ENCODE measurements at places on chromosomes 16 and 17.

GRCh38 chr16:15415511-15415985 is 18.8 kb upstream of the BMERB1 start:
- DNase-seq = no peak

GRCh38 chr16:72464597-72465368 is 292.8 kb upstream of the PMFBP1 start:
- DNase-seq = no peak

GRCh38 chr16:10322723-10323527 is 62.9 kb upstream of the ATF7IP2 start:
- DNase-seq = no peak

DNA sequence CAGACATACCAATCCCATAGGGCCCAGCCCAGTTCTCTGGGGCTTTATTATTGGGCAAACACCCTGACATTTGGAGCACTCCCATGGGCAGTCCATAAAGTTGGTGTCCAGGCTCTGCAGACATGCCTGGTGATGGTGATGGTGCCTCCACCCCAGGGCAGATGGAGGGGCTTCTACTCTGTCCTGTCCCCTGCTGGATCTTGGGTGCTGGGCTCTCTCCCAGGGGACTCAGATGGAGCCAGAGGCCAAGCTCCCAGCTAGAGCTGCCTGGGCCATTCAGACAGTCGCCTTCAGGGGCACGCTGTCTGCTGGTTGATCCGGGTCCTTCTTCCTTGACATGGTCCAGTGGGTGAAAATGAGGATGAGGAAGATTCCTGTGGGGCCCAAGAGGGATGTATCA is 10.6 kb downstream of the CDH16 start:
- DNase-seq = no peak

DNA sequence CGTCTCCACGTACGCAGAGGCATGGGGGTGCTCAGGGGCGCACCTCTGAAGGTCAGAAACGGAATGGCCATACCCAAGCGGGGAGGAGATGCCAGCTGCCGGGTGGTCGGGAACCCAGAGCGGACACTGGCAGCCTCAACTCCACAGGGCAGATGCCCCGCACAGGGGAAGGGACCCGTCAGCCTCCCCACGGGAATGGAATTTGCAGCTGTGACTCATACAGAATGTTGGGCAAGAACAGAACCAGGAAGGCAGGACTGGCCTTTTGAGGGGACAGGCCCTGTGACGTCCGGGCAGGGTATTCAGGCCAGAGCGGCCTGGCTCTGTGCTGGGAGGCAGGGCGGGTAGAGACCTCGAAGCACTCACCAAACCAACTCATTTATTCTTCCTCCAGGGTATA is 7.5 kb downstream of the TK1 start:
- no peak for DNase-seq

- DNase-seq = no peak
These were observed 13.6 kb downstream of the TMEM220 start for GRCh38 chr17:10716218-10716617.

DNA sequence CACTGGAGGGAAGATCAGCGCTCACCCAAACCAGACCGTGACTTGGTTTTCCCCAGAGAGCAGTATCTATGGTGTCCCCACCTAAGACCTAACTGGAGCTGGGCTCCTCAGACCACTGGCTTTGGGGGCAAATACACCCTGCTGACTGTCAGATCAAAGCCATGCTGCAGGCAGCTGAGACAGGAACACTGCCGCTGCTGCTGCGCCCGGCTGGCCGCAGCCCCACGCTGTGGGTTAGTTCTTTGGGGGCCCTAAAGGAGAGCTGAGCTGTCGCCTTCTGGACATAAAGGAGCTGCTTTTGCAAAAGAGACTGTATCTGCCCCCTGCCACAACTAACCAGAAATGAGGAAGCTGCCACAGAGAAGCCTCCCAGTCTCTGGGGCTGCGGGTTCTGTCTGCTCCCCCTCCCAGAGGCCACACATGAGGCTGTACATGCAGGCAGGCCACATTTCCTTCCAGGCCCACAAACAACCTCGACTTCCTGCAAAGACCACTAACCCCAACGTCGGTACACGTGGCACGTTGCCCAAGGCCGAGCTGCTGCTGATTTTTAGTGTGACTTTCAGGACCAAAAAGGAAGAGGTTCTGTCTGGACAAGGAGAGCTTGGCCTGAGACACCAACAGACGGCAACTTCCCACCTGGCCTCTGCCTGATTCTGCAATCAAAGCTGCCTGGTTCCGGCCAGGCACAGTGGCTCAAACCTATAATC is 18.2 kb upstream of the ABR start:
- DNase-seq = peak; percentile 61

GRCh38 chr16:84058211-84058610 is 15.6 kb upstream of the SLC38A8 start:
- no peak for DNase-seq

DNA sequence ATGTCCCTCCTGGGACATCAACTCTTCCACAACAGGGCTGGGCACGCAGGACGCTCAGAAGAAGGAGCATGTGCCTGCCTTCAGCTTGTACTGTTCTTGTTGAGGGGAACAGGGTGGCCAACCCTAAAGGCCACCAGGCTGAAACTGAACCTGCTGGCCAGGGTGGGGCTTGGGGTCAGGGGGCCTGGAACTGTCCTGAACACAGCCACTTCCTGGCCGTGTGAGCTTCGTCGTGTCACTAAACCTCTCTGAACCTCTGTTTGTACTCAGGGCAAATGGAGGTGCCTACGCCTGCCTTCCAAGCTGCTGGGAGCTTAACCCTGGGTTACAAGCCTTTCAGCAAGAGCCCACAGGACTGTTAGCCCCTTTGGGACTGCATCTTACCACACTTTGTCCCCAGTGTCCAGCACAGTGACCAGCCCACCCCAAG is 6.7 kb downstream of the ARHGAP27 start:
- no peak for DNase-seq

DNA sequence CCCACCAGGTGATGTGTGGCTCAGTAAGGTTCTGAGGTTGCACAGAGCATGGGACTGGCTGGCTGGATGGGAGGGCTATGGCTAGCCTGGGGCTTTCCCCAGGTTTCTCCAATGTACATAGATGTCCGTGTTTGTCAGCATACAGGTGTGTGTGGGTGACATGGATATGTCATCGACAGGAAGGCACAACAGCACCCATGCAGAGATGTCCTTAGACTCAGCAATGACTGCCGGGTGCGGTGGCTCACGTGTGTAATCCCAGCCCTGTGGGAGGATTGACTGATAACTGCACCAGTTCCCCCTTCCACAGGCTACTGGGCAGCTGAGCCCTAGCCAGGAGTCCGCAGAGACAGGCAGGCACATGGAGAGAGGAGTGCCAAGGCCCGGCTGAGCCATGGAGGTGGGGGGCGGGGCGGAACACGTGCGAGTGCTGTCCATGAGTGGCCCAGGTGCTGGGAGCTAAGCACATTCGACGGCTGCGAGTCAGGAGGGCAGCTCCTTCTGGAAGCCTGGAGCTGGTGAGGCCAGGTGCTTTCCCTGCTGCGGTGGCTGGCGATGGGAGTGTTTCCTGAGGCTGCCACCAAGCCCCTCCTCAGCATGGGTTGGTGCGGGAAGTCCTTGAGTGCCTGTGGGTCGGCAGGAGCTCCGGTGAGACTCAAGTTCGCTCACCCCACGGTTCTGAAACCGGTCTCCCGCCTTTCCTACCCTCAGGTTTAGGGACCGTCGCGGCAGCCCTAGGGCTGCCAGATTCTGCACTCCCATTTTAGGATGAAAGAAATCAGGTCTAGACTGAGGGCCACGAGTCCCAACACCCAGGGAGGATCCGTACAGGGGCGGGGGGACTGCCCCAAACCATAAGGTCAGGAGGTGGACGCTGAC is 858 bp upstream of the ASPSCR1 start:
- no peak for DNase-seq

DNA sequence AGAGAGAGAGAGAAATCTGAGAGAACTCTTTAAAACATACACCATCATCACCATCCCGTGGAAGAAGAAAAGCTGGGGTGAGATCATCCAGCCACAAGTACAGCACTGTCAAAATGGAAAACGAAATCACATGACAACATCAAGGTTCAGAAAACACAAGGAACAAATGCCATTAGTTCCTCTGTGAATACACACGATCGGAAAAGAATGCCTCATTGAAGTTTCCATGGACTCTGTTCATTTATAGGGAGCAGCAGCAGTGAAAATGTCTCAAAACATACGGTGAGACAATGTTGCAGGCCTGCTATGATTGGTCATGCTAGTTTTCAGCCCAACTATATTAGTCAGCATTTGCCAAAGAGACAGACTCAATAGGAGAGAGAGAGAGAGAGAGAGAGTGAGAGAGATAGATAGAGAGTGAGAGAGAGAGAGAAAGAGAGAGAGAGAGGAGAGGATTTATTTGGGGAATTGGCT is 4.4 kb downstream of the CFAP97D1 start:
- DNase-seq = no peak

- no peak for DNase-seq
These were observed 388.0 kb upstream of the TNRC6C start for GRCh38 chr17:77570565-77570898.

DNA sequence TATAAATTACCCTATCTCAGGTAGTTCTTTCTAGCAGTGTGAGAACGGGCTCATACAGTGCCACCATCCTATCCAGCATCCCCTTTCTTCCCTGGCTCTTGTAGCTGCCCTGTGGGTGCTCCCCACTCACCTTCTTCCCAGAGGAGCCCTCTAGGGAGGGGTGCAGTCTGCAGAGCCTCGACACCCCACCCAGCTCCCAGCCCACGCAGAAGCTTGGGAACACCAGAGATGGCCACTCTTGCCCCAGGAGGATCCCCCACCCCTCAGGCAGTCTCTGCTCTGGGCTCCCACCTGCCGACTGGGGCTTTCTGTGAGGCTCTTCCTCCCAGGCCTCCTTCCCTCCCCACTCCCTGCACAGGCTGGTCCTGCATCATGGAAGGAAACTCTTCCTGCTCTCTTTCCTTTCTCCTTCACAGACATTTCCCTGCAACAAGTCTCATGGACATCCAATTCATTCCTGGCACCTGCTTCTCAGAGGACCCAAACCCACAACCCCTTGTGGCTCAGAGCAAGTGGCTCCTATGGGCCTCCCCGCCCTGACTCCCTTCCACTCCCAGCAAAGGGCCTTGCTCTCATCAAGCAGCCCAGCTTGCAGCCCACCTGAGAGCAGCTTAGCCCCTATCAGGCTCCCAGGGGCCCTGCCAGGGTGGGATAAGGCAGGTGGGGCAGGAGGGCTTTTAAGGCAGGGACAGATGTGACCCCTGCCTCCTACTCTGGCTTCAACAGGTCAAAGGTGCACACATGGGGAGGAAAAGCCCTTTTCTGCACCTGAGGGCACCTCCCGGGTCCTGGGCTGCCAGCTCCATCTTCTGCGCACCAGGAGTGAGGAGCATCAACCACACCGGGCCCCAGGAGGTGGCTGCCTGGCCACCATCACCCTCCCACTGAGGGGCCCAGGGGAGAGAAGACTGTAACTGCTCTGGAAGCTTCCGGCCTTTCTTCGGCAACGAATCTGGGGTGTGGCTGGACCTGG is 263.8 kb upstream of the TNRC6C start:
- no peak for DNase-seq

GRCh38 chr16:21208446-21209230 is 2.7 kb downstream of the ZP2 start:
- DNase-seq = no peak

GRCh38 chr16:51813609-51814008 is 662.5 kb upstream of the SALL1 start:
- DNase-seq = no peak

GRCh38 chr17:50710025-50710424 is 2.3 kb upstream of the ANKRD40 start:
- no peak for DNase-seq

DNA sequence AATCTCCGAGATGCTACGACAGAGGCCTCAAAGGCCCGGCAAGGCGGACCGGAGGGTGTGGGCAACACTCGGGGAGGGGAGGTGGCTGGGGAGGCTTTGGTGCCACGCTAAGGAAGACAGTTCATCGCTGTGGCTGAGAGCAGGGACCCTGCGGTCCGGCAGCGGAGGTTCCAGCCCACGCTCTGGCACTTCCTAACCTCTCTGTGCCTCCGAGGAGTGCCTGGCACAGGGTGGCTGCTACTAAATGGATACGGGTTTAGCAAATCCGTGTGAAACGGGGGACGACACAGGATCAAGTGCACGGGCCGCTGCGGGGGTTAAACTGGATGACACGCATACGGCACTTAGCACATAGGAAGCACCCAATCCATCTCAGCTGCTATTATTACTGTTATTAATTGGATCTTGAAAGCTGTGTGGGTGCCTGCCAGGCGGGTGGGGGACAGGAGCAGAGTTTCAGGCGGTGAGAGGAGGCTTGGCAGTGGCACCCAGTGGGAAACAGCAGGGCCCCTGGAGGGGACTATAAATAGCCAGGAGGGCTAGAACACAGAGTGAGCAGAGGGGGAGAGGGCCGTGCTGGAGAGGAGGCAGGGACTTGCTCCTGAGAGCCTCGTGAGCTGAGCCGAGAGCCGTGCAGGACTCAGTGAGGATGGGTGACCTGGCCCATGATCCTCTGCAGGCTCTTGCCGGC is 45.0 kb downstream of the ABR start:
- DNase-seq = no peak

- no peak for DNase-seq
These were observed 772 bp upstream of the NUP93 start for GRCh38 chr16:56728980-56729734.
